H4 (cell line): ENCODE measurements at places on chromosomes 2 and 18.

GRCh38 chr2:115560666-115561065 lies 1118.2 kb downstream of the DPP10 start:
- peak; percentile 4 for DNase-seq

- DNase-seq = no peak
These were observed 120.5 kb downstream of the FAM210A start for GRCh38 chr18:13605901-13606300.

DNA sequence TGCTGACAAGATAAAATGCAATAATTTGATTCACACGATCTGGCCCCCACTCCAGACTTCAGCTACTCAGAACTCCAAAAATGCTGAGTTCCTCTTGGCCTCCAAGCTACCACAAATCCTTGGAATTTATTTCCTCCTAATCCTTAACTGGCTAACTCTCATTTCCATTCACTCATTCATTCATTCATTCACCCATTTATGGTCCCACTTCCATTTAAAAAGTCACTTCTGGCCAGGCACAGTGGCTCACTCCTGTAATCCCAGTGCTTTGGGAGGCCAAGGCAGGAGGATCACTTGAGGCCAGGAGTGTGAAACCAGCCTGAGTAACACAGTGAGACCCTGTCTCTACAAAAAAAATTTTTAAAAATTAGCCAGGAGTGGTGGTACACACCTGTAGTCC lies 12.5 kb downstream of the SOS1 start:
- DNase-seq = no peak

GRCh38 chr2:71667256-71668182 lies 214.2 kb downstream of the DYSF start:
- no peak for DNase-seq

DNA sequence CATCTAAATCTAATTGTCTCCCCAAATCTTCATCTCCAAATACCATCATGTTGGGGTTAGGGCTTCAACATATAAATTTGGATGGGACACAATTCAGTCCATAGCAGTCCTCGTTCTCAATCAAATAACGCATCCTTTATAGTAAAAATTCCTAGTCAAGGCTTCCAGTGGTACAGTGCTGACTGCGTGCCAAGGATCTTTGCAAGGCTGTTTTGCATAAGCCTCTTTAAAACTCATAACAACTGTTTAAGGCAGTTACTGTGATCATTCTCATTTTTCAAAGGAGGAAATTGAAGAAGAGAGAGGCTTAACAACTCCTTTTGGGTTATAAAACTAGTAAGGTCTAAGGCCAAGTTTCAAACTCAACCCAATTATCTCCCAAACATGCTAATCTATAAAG lies 666.9 kb downstream of the NYAP2 start:
- no peak for DNase-seq

DNA sequence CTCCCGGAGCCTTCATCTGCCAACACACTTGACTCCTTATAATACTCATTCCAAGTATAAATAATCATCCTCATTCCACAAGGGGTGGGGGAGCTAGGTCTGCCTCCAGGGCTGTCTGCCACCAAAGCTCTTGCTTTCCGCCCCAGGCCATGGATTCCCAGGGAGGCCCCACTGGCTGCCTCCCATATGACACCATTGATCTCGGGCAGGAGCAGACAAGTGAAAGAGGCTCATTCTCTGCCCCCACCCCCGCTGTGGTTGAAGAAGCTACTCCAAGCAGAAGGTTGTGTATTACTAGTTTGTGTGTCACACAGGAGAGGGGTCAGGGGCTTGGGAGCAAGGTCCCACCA lies 99.5 kb downstream of the MRO start:
- DNase-seq = no peak

GRCh38 chr2:65320042-65320725 lies 92.6 kb downstream of the ACTR2 start:
- peak; percentile 77 for DNase-seq

DNA sequence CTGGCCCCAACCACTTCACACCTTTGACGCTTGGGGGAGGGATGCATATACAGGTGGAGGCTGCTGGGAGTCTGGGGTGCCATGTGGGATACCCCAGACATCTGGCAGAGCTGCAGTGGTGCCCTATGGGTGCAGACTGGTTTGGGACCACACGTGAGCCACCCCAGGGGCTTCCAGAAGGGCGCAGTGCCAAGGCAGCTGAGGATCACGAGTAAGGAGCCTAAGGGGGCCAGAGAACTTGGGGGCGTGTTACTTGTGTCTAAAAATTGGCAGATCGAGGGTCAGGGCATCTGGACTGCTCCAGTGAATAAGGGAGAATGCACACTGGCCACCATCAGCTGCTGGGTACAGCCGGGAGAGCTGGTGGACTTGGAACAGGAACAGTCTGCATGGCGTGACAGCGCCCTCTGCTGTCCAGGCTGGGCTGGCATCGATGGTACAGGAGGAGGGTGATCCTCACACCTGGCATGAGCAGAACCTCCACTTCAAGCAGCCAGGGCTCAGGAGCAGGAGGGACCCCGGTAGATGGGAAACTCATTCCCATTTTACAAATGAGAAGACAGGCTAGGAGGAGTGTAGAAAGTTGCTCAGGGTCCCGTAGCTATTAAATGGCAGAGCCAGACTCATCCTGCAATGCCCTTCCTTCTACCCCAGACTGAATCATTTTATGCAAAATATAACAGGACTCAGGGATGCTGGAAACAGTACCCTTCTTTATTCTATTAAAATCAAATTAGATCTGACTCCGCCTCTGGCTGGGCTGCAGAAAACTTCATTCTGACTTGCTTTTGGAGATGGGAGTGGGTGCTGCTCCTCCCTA lies 60.4 kb downstream of the ATOH8 start:
- DNase-seq = peak; percentile 87
